ENCODE measurements at places on chromosomes 12 and 14.

DNA sequence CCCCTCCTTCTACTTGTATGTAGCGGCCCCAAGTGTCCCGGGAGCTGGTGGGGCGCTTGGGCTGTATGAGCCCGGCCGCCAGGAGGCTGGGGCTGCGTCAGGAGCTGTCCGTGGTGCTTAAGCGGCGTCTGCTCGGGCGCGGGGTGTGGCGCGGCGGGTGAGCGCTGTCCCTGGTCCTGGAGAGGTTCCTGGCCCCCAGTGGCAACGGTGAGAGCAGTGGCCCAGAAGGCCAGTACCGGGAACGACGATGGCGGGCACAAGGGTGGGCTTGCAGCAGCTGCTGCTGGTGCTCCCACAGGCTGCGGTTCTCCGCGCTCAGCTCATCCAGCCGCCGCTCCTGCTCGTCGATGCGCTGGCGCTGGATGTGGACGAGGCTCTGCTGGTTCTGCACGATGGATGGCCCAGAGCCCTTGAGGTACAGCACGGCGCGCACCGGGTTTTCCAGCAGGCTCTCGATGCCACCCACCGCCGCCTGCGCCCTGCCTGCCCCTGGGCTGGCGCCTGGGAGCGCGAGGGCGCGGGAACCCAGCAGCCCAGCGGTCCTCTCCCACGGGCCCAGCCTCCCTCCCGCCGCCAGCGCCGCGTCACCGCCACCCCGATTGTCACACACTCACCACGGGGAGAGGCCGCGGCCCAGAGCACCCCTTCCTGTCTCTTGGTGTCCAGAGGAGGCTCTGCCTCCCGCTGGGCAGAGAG, 41.9 kb upstream of the FKBP4 start:
- DNase-seq = no peak

DNA sequence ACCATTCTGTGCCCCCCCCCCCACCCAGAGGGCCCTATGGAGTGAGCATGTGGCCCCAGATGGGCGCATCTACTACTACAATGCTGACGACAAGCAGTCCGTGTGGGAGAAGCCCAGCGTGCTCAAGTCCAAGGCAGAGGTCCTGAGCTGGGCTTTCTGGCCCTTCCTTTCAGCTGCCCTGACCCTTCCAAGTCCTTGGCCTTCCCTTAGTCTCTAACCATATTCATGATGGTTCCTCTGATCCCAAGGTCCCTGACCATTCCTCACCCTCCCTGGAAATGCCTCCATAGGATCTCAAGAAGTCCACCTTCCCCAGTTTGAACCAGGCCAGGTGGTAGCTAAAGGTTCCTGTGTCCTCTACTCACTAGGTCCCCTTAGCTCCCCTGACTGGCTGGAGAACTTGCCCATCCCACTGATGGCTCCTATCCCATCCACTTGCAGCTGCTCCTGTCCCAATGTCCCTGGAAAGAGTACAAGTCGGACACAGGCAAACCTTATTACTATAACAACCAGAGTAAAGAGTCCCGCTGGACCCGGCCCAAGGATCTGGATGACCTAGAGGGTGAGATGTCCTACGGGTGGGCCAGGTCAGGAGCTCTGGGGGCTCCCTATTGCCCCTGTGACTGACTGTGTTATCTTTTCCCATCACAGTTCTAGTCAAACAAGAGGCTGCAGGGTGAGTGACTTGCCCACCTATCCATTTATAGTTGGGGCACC, 9.8 kb downstream of the PRPF40B start:
- DNase-seq = no peak

DNA sequence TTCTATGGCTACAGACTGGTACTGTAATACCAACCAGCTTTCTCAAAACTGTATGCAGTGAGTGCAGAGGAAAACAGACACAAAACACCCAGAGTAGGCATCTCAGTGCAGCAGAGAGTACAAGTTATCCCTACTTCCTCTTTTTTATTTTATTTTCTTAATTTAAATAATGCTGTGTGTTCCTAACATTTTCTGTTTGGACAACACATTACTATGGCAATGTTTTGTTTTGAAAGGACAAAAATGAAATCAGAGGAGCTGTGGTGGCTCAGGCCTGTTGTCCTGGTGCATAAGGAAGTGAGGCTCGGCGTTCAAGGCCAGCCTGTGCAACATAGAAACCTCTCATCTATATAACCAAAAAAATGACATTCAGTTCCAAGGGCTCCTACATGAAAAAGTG, 33.7 kb upstream of the SELPLG start:
- no peak for DNase-seq

- no peak for DNase-seq
Observed at GRCh38 chr14:93009471-93010129, 86.7 kb downstream of the CHGA start.

GRCh38 chr12:91044586-91044985, 13.2 kb downstream of the KERA start:
- no peak for DNase-seq

DNA sequence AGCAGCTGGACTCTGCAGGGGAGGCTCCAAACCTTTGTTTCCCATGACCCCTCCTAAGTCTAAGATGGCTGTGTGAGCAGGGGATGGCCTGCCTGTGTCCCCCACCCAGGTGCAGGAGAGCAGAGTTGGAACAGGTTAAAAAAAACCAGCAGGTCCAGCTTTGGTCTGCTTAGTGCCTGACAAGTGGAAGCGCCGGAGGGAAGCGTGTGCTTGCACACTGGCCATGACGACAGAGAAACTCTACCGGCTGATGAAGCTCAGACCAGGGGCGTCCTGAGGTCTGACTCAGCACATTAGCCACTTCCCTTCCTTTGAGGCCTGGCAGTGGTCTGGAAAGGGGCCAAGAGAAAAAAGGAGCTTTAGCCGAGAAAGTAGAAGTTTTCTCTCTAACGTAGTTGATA, 280.1 kb downstream of the VRK1 start:
- peak; percentile 46 for DNase-seq

Measured in epithelial cell of prostate (primary cell).